ENCODE measurements at places on chromosomes 1 and 21. TPM values are rescaled to one million over a fixed set of nuclear protein-coding genes. Genes with fewer than 3 reads are reported as not detected.
A peak's percentile ranks its signal among the peaks of the same experiment; 100 is the strongest.

DNA sequence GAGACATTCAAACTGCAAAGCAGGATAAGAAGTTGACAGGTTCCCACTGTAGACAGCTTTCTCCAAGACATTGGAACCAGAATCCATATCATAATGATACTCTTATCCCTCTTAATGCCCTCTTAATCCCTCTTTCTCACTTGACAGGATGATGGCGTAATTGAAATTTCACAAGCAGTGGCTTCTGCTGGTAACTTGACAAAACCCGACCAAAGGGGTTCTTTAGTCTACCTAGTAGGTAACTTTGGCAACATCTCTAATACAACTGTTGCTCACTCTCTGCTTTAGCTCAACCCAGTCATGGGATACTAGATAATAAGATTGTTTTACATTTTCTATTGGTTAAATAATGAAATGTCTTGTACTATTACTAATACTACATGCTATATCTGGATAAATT lies 34.7 kb downstream of the S100A10 start:
- no peaks in the 10 kb centered on the region for H3K27me3 ChIP-seq
- H3K27ac ChIP-seq: no peak overlapping the region
- no peak overlapping the region for H3K4me3 ChIP-seq
- DNase-seq: no peak

Gene PKP1
- not detected for total RNA-seq

DNA sequence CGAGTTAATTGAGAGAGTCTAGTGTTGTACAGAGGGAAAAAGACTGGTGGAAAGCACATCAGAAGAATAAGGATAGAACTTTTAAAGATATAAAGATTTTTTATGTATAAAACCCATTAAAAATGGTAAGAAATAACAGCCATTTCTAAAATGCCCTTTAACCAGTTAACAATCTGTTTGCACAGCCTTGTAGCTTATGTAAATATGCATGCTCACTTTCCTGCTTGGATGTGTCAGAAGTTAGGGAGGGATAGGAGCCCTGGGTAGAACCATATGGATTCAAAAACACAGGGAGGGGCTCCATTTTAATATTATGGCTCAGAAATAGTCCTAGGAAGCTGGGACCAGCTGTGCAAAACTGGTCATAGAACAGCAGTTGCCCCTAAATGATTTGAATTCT lies 4.5 kb upstream of the EDEM3 start:
- peaks cover 6% of the 10 kb centered on the region for H3K36me3 ChIP-seq
- no peak overlapping the region for H3K27ac ChIP-seq
- DNase-seq: no peak
- peaks cover 8% of the 10 kb centered on the region for H3K4me1 ChIP-seq
- H3K4me3 ChIP-seq: no peak overlapping the region

Gene FAM76A
- 19.3 TPM for total RNA-seq

DNA sequence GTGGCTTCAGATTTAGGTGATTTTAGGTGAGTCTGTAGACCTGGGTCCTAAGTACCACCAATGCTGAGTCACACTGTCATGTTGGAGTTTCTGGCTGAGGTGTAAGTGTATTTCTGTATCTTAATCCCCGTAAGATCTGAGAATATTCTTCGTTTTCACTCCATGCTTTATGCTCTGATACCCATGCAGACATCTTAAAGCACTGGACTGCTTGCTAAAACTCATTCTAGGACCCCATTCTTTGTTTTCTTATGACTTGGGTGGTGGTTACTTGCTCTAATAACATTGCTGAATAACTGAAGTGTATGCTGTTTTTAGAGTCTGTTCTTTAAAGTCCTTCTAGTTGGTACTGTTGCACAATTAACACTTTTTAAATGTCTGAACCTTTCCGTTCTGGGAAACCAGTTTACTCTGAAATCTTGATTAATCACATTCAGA lies 36.6 kb downstream of the CDC42 start:
- peaks cover 92% of the 10 kb centered on the region for H3K36me3 ChIP-seq
- DNase-seq: no peak
- peak overlapping the region; percentile 67 for H3K27ac ChIP-seq
- peaks cover 81% of the 10 kb centered on the region for H3K4me1 ChIP-seq

- H3K4me3 ChIP-seq: no peak overlapping the region
- no peak for DNase-seq
- no peak overlapping the region for H3K27ac ChIP-seq
- no peaks in the 10 kb centered on the region for H3K4me1 ChIP-seq
- H3K27me3 ChIP-seq: no peaks in the 10 kb centered on the region
Measured at GRCh38 chr1:155029513-155030242, 3.9 kb downstream of the DCST2 start.

GRCh38 chr1:198300451-198300850 lies 143.7 kb downstream of the NEK7 start:
- no peak overlapping the region for H3K27ac ChIP-seq
- no peak overlapping the region for H3K4me3 ChIP-seq
- no peaks in the 10 kb centered on the region for H3K4me1 ChIP-seq
- H3K36me3 ChIP-seq: peaks cover 56% of the 10 kb centered on the region

All from activated B cell treated with CpG ODN at 0.5 μM for 24 hours (primary cell).